ENCODE measurements at places on chromosomes 1 and 21.

DNA sequence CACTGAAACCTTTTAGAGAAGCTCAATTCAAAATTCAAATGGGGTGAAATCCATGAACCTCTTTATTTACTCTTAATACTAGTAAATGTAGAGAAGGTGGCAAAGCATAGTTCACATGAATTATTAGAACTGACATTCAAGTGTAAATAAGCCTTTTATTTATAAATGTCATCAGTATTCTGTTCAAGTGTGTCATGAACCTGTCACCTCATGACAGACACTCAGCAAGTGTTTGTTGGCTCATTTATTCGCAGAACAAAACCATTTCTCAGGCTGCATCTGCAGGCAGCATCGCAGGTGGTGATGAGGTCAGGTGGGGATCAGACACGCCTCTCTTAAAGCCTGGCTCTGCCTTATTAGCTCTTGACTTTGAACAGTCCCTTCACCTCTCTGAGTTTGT is 116.6 kb downstream of the SETD4 start:
- no peak for DNase-seq

- no peak for DNase-seq
These were observed 16.6 kb upstream of the S1PR1 start for GRCh38 chr1:101219924-101220870.

- no peak for DNase-seq
These were observed 36.5 kb downstream of the ZBTB17 start for GRCh38 chr1:15939181-15940109.

DNA sequence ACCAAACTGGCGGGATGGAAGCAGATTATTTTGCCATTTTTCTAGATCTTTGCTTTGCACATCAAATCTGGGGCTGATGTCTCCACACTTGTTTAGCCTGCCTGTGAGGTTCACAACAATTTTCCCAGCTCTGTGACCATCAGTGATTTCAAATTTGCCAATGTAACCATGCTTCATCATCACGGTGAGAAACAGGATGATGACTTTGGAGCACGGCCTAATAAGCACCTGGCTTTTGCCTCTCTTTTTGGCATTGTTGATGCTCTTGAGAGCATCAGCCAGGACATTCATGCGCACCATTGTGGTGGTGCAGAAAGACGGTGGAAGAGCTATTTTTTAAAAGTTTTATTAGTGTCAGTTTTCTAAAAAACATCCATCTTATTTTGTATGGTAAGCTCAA is 50.1 kb downstream of the IARS2 start:
- DNase-seq = no peak

DNA sequence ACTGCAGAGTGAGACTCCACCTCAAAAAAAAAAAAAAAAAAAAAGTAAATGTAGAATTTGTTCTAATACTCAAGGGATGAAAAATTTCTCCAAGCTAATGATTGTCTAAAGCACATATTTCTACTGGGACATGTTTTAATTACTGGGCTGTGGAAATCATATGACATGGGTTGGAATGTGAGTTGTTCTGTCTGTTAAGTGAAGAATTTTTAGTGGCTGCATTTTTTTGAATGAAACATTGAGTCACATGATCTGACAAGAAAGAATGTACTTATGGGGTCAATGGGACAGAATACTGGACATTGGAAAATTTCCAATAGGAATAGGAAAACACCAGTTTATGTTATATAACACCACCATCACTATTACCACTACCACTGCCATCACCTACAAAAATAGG is 123.8 kb upstream of the IVNS1ABP start:
- no peak for DNase-seq

Data from liver (tissue), 10 donors.